ENCODE measurements at places on chromosomes 6 and 20.

- DNase-seq: no peak
Observed at GRCh38 chr6:113481458-113481857, 375.7 kb upstream of the MARCKS start.

DNA sequence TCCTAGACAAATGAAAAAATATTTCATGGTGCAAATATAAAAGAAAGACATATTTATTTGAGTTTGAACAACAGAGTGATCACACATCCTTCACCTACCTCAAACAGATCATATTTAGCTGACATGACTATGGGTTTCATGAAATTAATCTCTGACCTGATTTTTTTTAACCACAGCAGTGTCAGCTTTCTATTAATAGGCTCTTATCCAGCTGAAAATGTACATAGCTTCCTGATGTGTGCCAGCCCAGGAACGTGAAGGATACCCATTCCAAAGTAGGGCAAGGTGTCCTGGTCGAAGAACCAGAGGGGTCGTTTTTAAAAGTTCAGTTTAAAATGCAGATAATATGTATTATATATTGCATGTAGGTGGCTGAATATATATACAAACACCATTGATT is 19.8 kb downstream of the TRDN start:
- DNase-seq: no peak

GRCh38 chr6:142757852-142758628 is 186.9 kb downstream of the HIVEP2 start:
- DNase-seq: no peak

DNA sequence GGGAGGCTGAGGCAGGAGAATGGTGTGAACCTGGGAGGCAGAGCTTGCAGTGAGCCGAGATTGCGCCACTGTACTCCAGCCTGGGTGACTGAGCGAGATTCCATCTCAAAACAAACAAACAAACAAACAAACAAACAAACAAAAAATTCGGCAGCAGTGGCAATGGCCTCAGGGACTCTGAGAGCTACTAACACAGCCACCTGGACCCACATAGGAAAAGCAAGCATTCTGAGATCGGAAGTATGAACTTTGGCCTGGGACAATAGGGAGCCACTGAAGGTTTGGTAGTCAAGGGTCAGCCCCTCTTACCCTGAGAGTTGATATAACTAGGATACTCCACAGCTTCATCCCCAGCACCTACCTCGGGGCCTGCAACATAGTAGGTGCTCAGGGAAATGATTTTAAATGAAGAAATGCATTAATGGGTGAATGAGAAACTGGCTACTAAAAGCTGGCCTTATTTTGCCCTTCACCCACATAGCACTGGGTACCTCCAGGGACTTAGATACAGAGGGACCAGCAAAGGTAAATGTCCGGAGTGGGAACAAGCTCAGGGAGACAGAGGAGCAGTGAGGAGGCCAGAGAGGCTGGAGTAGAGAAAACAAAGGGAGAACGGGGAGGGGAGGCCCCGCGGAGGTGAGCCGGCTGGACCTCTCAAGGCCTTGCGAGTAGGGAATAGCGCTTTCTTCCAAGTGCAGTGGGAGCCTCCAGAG is 46.6 kb upstream of the PTGIS start:
- no peak for DNase-seq

GRCh38 chr6:31870385-31870921 is 7.8 kb upstream of the NEU1 start:
- no peak for DNase-seq

DNA sequence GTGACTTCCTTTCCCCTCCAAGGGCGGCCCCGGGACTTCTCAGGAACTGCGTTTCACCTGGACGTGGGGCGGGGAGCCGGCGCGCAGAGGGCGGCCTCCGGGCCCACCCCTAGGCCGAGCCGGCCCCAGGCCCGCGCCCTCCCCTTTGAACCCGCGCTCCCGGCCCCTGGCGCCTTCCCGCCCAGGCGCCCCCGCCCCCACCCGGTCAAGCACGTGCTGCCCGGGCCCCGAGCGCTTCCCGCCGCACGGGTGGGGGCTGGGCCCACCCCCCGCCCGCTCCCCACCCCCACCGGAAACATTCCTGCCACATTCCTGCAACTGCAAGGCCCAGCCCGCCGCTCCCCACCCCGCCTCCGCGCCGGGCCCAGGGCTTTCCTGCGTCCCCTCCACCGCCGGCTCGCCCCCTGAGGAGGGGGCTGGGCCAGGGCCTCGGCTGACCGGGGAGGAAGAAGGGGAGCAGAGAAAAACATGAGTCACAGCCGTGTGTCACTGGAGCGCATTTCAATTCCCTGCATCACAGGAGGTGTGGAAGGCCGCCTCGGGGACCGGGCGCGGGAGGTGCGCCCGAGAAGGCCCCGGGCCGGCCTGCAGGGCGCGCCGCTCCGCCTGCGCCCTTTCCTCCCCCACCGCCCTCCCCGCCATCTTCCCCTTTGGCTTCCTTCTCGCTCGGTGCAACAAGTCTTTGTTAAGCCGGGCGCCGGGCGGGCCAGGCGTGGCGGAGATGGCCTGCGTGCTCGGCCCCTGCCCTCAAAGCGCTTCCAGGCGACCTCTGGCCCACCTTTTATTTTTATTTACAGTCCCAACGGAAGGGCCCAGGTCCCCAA is 1.2 kb upstream of the HMGA1 start:
- DNase-seq: no peak

- peak; percentile 20 for DNase-seq
Observed at GRCh38 chr6:127515794-127516661, 3.1 kb downstream of the MTCL3 start.

- DNase-seq: peak; percentile 37
Observed at GRCh38 chr6:152316024-152316423, 321.1 kb downstream of the SYNE1 start.

- DNase-seq: no peak
Observed at GRCh38 chr20:32749914-32750637, 6.8 kb upstream of the COMMD7 start.

GRCh38 chr6:28282926-28283325 is 1.6 kb downstream of the PGBD1 start:
- no peak for DNase-seq

GRCh38 chr6:125370343-125370742 is 68.6 kb upstream of the HDDC2 start:
- DNase-seq: no peak

DNA sequence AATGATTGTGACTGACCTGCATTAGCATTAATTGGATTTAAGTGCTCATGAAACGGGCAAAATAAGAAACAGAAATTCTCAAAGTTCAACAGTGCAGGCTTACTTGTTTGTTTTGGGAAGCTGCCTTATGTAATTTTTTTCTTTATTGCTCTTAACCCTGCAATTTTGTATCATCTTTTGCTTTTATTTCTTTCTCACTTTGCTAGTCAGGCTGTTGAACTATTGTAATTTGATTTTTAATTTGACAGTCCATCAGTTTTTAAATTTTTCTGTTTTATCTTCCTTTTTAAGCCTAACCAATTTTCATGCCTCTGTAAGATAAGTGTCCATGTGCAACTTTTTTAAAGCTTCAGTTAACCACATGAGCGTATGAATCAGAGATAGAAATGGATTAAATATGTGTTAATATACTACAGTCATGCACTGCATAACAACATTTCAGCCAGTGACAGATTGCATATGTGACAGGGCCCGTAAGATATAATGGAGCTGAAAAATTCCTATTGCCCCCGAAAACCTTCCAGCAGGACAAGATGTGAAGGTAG is 44.6 kb downstream of the PEX7 start:
- DNase-seq: no peak

DNA sequence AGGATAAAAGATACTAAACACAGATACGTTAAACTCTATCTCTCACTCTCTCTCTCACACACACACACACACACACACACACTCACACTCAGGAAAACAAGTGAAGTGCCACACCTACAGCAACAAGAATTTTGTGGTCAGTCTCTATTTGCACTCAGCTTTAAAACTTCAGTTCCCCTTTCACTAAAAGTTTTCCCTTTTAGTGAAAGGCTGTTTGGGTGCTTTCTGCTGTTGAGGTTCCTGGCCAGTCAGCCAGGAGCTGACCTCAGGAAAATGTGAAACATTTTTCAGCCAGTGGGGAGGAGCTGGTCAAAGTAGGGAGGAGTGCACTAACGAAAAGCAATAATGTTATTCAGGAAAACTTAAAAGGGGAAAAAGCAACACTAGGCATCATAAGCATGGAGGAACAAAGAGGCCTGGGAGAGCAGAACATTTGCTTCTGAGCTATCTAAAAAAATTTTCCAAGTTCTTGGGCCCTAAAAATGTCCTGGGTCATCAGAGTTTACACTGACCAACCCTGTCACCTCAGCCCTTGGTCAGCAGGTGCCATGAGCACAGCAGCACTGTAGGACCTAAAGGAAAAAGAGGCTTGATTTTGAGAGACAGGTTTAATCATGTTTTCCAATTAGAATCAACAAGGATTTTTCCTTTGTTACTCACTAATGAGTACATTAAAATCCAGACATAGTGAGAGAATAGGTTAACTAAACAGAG is 30.7 kb upstream of the NT5E start:
- no peak for DNase-seq

DNA sequence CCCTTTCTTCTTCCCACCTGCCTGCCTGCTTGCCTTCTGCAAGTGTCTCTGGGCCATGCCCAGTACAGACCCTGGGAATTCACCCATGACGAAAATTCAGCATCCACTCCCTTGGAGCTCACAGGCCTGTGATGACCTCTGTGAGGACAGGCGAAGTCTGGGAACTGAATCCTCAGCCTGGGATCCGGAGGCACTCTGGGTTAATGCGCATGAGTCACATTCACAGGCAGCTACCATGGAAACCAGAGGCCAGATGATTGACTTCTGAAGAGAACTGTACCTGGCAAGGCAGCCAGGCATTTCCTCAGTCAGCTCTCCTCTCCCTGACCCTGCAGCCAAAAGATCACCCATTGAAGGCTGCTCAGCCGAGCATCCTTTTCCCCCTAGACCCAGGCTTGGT is 41.0 kb downstream of the SLC9A8 start:
- DNase-seq: peak; percentile 29

DNA sequence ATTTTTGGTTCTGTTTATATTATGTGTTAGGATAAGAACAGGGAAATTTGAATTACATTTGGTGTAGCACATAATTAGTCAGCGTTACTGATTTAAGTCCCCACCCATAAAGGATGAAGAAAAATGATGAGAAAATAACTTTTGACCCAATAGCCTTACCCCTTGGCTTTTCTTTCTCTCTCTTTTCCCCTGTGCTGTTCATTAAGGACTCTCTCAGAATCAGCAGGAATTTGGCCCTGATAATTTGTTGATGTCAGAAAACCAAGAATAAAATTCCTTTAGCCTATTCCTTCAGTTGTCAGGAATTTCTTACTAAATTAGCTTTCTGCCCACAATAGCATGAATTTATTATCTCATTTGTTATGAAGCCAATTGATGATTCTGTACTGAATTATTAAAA is 18.5 kb downstream of the PLCB1 start:
- no peak for DNase-seq

- DNase-seq: no peak
Observed at GRCh38 chr6:159875194-159875593, 15.6 kb upstream of the MAS1 start.

GRCh38 chr6:40282986-40283385 is 304.2 kb downstream of the LRFN2 start:
- no peak for DNase-seq

- DNase-seq: no peak
Observed at GRCh38 chr6:80519811-80520594, 413.5 kb downstream of the BCKDHB start.

DNA sequence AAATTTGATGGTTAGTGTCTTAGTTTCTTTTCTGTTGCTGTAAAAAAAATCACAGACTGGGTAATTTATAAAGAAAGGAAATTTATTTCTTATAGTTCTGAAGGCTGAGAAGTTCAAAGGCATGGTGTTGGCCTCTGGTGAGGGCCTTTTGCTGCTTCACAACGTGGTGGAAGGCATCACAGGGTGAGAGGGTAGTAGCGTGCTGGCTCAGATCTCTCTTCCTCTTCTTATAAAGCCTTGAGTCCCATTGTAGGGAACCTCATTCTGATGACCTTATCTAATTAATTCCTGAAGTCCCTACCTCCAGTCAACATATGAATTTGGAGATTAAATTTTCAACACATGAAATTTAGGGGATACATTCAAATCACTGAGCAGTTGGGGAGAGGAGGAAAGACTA is 62.0 kb downstream of the ARID1B start:
- DNase-seq: no peak

- DNase-seq: no peak
Observed at GRCh38 chr6:15039136-15039535, 206.7 kb upstream of the JARID2 start.

DNA sequence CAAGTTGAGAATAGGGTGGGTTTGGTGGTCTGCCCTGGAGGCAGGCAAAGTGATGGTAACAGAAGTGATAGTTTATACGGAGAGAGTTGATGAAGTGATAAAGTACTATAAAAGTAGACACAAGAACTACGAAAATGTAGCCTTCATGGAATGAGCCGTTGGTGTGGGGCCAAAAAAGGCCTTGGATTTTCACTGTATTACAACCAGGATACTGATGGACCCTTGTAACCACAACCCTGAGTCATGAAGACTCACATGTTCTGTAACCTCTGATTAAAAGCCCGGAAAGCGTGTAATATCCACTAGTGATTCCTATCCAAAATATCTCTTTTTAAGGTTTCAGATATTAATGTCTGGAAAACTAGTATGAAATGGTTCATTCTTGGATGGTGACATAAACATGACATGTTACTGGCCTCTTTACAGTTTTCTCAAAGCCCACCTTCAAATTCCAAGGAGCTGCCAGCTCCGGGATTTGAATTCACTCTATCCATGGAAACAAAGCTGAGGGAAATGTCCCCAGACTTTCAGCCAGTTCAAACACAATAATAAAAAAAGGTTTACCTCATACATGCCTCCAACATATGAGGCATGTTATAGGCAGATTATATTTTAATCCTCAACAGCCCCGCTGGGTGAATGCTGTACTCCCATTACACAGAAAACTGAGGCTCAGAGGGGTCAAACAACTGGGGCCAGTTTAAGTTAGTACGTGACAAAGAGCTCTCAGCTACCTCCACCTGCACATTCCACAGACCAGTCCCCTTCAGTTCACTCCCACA is 55.4 kb downstream of the MRPL14 start:
- no peak for DNase-seq

DNA sequence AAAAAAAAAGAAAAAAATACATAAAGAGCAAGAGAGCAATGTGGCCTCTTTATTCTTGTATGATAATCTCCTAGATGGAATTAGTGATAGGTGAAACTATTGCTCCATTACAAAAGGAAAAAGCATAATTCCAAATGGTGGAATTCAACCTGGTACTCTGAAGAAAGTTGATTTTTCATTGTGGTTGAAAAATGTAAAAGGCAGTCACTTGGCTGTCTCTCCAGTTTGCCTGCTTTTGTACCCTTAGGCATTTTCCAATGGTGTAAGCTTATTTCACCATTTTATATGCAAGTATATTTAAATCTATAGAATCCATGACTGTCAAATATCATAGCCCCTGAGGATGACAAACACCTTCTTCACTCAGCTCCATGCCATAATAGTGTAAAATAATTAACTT is 38.8 kb upstream of the PKHD1 start:
- no peak for DNase-seq

- DNase-seq: no peak
Observed at GRCh38 chr20:8646716-8647115, 422.2 kb upstream of the PLCB4 start.

GRCh38 chr6:125367036-125367782 is 65.4 kb upstream of the HDDC2 start:
- no peak for DNase-seq
